ENCODE measurements at places on chromosomes 1 and 21. TPM values are rescaled to one million over a fixed set of nuclear protein-coding genes. Genes with fewer than 3 reads are reported as not detected.

DNA sequence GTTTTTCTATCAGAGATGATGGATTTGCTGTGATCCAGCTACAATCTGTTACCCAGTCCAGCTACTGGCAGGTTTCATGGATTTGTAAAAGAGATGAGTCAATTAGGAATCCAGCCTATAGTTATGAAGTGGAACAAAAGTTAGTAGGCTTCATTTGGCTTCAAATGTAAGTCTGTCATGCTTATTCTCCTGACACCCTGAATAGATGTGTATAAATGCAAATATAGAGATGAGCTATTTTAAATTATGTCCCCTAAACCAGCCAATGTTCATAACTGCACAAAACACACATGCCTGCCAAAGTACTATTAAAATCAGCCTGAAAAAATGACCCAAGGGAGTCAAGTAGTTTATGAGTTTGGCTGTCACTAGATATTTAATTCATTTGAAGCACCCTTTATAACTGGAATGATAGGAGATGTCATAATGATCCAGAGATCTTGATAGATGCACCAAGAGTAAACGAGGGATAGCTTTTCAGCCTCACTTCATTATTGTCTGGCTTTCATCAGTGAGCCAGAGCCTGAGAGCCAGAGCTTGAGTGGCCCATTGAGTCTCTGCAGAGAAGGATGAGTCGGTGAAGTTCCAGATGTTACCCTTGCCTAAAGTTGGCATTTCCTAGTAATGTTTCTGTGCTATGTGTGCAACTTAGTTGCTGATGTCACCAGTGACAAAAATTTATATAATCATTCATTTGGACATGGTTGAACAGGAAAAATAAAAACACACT lies 11.8 kb upstream of the NTMT2 start:
- no peak for DNase-seq

DNA sequence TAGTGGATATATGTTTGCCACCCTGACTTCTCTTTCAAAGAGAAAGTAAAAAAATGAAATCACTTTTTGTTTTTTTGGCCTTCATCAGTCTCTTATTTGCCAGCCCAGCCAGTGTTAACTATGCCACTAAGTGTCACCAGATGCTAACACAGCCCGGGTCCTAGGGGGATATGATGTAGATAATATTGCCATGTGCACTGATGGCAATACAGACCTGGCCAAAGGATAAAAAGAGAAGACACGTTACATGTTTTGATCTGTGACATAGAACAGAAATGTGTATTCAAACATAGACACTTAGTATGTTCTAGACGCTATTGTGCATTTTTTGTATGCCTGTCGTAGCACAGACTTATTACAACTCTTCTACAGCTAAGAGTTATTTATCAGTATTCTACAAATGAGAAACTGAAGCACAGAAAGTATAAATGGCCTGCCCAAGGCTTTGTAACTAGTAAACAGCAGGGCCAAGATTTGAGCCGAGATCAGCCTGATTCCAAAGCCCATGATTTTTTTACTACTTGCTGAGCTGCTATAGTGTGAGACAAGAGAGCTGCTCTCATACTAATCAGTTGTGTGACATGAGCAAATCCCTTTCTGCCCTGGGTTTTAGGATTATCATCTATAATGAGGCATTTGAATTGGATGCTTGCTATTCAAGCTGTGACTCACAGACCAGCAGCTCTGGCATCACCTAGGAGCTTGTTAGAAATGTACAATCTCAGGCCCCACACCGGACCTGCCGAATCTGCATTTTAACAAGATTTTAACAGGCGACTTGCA lies 6.3 kb downstream of the LRRC53 start:
- DNase-seq: no peak

DNA sequence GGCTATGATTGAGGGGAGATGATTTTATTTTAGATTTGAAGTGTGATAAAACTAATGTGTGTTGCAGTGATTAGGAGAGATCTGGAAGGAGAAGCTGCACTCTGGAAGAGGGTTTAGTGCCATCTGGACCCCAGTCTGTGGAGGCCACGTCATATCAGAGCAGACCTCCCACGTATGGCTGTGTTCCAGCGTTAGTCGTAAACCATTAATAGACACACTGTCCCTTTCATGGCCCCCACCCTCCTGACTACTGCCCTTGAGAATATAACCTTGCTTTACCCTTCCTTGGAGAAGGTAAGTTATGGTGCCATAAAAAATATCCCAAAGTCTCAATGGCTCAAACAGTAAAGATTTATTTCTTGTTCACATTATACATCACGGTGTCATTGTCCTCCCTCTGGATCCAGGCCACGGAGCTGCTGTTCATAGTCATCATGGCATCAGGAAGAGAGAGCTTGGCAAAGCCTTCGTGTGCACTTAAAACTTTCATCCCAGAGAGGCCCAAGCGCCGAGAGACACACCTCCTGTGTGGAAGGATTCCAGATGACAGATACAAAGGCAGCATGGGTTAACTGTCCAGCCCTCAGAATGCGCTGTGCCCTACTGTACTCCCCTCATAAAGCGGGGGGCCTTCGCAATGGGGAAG lies 33.2 kb downstream of the RHOU start:
- DNase-seq: no peak

- no peak for DNase-seq
Observed at GRCh38 chr1:3456964-3457909, 2.8 kb downstream of the ARHGEF16 start.

GRCh38 chr1:56502700-56503245 lies 76.6 kb downstream of the PLPP3 start:
- no peak for DNase-seq

GRCh38 chr21:26637201-26637745 lies 64.2 kb upstream of the CYYR1 start:
- DNase-seq: no peak

DNA sequence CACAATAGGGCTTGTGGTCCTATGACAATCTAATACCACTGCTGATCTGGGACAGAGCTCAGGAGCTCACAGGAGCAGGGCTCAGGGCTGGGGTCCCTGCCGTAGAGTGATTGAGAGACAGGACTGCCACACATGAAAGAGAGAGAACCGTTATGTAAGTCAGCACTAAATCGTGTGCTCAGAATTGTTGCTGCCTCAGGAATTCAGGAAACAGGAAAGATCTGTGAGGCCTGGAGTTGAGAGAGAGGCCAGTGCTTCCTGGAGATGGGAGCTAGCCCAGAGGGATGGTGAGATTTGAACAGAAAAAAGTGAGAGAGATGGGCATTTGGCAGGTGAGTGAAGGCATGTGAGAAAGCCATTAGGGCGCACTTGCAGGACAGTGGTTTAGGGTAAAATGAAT lies 17.5 kb upstream of the ACBD6 start:
- no peak for DNase-seq

DNA sequence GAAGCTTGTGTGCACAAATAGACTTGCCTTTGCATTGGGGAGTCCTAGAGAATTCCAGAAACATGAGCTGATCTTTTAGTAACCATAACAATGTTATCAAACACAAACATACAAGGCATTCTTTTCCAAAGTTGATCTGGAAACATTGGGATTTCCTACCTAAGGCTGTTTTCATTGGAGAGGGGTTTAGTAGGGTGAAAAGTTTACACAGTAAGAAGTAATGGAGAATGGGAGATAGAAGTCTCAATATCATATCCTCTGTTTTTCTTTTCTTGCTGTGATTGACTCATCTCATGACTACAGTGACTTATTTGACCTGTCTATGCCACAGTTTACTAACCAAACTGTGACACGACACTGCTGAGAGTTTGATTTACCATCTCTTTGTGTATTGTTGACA lies 65.6 kb upstream of the PLA2G4A start:
- DNase-seq: no peak

DNA sequence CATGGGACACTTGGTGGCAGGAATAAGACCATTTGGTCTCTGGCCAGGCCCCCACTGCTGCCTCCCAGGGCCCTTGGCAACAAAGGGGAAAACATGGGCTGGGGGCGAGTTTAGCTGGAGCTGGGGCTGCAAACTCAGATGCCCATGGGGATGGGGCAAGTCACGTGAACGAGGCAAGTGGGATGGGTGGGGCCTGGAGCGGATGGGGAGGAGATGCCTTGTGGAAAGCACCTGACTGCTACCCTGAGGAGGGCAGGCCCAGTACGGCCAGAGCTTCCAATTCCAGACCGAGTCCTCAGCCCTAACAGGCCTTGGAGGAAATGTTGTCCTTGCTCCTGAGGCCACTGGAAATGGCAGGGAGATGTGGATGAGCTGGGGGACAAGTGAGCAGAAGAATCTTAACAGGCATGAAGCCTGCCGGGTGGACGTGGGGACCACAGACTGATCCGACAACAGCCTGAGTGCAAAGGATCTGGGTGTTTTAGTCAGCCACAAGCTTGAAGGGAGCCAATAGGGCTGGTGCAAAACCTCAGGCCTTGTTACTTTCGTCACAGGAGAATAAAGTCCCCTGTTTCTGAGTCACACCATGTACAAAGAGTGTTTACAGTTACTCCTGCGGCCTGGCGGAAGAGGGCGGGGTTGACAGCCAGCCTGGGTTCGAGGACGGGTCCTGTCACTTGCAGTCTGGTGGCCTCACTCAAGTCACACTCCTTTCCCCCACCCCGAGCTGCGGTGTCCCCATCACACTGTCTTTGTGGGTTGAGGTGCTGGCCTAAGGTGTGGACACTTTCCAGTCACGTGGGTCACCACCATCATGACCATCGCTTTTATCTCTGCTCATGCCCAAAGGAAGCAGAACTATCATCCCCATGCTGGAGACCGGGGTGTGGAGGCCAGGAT lies 19.1 kb downstream of the RUNX3 start:
- no peak for DNase-seq

CLCA2 gene
- not detected for total RNA-seq

ATP1A4 gene
- total RNA-seq: not detected

MAP3K6 gene
- total RNA-seq: 11.7 TPM

NBPF15 gene
- total RNA-seq: 34.7 TPM

DMBX1 gene
- total RNA-seq: not detected

FCAMR gene
- total RNA-seq: not detected
